IMR-90 (cell line): ENCODE measurements at places on chromosomes 16 and 17. TPM values are rescaled to one million over a fixed set of nuclear protein-coding genes. Genes with fewer than 3 reads are reported as not detected.

TRPV3 gene
- polyA plus RNA-seq: 0.10 and 0.26 TPM in 2 replicates

CCR7 gene
- 0.14 and 0.22 TPM in 2 replicates for polyA plus RNA-seq

C16orf74 gene
- polyA plus RNA-seq: 12.2 and 18.5 TPM in 2 replicates

CD300LG gene
- not detected in 2 replicates for polyA plus RNA-seq

KCNJ18 gene
- not detected in 2 replicates for polyA plus RNA-seq

CNTNAP1 gene
- 72.2 and 77.0 TPM in 2 replicates for polyA plus RNA-seq

DNA sequence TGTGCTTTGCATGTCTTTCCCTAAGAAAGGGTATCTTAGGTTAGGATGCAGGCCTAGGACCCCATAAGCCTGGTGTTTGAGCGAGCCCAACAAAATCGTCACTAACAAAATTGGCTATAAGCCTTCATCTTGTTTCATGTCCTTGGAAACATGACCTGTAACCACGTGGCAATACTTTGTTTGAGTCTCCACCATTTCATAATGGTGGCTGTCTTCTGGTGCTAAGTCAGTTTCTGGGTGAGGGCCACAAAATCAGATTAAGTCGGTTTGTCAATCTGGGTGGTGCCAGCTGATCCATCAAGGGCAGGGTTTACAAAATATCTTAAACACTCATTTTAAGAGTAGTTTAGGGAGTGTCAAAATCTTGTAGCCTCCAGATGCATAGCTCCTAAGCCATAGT lies 33.0 kb downstream of the C16orf54 start:
- no peak overlapping the region for H3K27ac ChIP-seq
- peaks cover 3% of the 10 kb centered on the region; the same call in 1 of the 2 replicates for H3K4me1 ChIP-seq
- no peak for DNase-seq

GRCh38 chr17:55427587-55427882 lies 5.9 kb upstream of the MMD start:
- DNase-seq: no peak
- H3K4me3 ChIP-seq: no peak overlapping the region

- no peaks in the 10 kb centered on the region for H3K36me3 ChIP-seq
- H3K4me3 ChIP-seq: no peak overlapping the region
- H3K27ac ChIP-seq: no peak overlapping the region
- peaks cover 3% of the 10 kb centered on the region for H3K4me1 ChIP-seq
Observed at GRCh38 chr16:80936410-80936809, 70.3 kb downstream of the CMC2 start.

- no peak overlapping the region for H3K4me3 ChIP-seq
- peak overlapping the region; percentile 58; the same call in 1 of the 2 replicates for H3K27ac ChIP-seq
- peaks cover 3% of the 10 kb centered on the region; the same call in 1 of the 2 replicates for H3K27me3 ChIP-seq
- peaks cover 8% of the 10 kb centered on the region for H3K4me1 ChIP-seq
Observed at GRCh38 chr17:78598013-78598471, 20.8 kb upstream of the DNAH17 start.

GRCh38 chr17:29674281-29674680 lies 51.6 kb upstream of the CORO6 start:
- no peaks in the 10 kb centered on the region for H3K27me3 ChIP-seq
- peaks cover 8% of the 10 kb centered on the region for H3K36me3 ChIP-seq
- no peak overlapping the region for H3K27ac ChIP-seq
- peaks cover 2% of the 10 kb centered on the region; the same call in 1 of the 2 replicates for H3K4me1 ChIP-seq
- DNase-seq: no peak

DNA sequence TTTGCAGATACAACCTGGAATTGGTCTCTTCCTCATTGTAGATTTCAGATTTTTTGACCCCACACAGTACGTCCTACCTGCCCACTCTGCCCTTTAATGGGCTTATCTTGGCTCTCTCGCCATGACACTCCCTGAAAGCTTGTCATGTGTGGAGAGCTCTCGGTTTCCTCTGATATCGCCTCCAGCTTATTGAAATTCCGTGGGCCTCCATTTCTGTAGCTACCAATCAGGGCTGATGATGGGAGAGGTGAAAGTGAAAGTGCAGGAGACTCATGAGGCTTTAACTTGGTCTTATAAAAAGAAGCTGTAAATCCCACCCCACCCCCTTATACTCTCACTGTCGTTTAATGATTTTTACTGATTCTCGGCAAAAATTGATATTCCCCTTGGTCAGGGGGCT lies 17.7 kb downstream of the HOXB1 start:
- peaks cover 37% of the 10 kb centered on the region for H3K27me3 ChIP-seq
- H3K4me1 ChIP-seq: 0 out of 2 replicates have a peak, but pooled peaks cover 2% of the 10 kb centered on the region
- no peak for DNase-seq
- H3K36me3 ChIP-seq: no peaks in the 10 kb centered on the region

- no peak overlapping the region for H3K4me3 ChIP-seq
- DNase-seq: peak; percentile 2
- peaks cover 3% of the 10 kb centered on the region for H3K4me1 ChIP-seq
- no peak overlapping the region for H3K27ac ChIP-seq
Observed at GRCh38 chr17:56320443-56320842, 167.2 kb downstream of the ANKFN1 start.

DNA sequence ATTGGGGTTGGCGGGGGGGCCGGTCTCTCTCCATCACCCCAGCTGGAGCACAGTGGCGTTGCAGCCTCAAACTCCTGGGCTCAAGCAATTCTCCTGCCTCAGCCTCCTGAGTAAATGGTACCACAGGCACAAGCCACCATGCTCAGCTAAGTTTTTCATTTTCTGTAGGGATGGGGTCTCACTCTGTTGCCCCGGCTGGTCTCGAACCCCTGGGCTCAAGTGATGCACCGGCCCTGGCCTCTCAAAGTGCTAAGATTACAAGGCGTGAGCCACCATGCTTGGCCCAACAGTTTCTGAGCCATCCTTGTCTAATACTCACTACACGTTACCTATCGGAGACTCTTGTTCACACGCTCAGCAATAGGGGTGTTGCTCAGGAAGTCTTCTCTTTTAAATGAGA lies 11.6 kb downstream of the WDR59 start:
- no peaks in the 10 kb centered on the region for H3K27me3 ChIP-seq
- no peak overlapping the region for H3K4me3 ChIP-seq
- H3K36me3 ChIP-seq: peaks cover 8% of the 10 kb centered on the region; the same call in 1 of the 2 replicates
- H3K27ac ChIP-seq: no peak overlapping the region

DNA sequence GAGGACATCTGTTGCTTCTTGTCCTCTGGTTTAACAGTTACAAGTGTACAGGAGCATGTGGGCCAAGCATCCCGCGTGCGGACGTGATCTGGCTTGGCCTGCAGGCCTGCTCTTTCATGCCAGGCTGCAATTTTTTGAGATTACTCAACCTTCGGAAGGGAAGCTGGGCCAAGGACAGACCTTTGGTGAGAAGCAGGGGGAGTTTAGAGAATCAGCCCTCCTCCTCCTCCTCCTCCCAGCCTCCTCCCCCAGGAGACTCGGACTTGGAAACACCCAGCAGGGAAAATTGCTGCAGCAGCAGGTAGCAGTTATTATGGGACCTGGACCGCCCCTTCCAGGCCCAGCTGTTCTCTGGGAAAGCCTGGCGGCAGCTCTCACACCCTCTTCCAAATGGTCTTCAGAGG lies 5.1 kb upstream of the KLHL36 start:
- H3K4me1 ChIP-seq: peaks cover 32% of the 10 kb centered on the region
- peak overlapping the region; percentile 87 for H3K27ac ChIP-seq
- H3K27me3 ChIP-seq: no peaks in the 10 kb centered on the region
- H3K36me3 ChIP-seq: no peaks in the 10 kb centered on the region
- no peak overlapping the region for H3K4me3 ChIP-seq

GRCh38 chr17:59695945-59696681 lies 11.1 kb downstream of the PTRH2 start:
- no peaks in the 10 kb centered on the region for H3K4me1 ChIP-seq
- H3K4me3 ChIP-seq: no peak overlapping the region
- DNase-seq: no peak
- peaks cover 53% of the 10 kb centered on the region for H3K36me3 ChIP-seq
- H3K27me3 ChIP-seq: no peaks in the 10 kb centered on the region
- H3K27ac ChIP-seq: no peak overlapping the region

DNA sequence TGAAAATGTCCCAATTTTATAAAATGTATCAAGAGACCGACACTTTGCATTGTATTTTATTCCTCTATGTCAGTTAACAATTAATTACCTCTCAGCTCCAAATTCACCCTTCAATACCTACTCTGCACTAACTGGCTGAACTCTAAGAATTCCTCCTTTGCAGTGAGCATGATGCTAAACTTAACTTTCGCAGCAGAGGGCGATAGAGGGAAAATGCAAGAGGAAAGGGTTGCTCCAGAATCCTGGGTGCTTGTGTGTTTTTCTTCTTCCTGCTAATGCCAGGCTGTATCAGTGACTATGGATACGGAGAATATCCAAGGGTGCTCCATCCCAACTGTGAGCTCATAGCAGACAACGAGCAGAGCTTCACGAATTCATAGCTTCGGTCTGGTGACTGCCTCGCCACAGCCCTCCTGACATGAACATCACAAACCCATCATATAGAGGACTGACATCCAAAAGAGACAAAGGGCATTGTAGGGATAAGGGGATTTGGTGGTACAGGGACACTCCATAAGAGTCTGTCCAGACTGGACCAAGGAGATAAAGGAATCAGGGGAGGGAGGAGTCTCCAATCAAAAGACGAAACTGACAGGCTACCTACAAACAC lies 172.9 kb downstream of the STX8 start:
- H3K36me3 ChIP-seq: no peaks in the 10 kb centered on the region
- no peaks in the 10 kb centered on the region; the same call in 1 of the 2 replicates for H3K4me1 ChIP-seq
- no peaks in the 10 kb centered on the region for H3K27me3 ChIP-seq
- peak; percentile 23 for DNase-seq
- H3K4me3 ChIP-seq: no peak overlapping the region
- no peak overlapping the region for H3K27ac ChIP-seq

DNA sequence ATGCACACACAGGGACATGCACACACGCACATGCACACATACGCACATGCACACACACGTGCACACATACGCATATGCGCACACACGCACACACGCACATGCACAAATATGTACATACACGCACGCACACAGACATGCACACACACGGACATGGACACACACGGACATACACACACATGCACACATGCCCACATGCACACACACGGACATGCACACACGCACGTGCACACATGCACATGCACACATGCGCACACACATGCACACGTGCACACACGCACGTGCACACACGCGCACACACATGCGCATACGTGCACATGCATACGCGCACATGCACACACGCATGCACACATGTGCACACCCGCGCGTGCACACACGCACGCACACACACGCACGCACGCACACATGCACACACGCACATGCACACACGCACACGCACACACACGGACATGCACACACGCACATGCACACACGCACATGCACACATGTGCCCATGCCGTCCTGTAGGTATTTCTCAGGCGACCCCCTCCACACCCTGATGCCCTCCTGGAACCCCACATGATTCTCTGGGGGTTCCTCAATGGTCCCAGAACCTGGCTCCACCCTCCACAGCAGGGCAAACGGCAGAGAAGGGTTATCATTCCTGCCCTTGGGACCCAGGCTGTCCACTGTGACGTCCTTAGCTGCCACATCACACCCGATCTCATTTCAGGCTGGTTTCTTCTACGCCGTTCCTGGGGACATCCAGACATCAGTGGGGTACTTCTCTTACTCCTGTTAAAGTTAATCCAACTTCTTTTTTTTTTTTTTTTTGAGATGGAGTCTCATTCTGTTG lies 9.6 kb upstream of the RBFOX3 start:
- H3K4me3 ChIP-seq: no peak overlapping the region
- no peaks in the 10 kb centered on the region for H3K36me3 ChIP-seq
- no peak overlapping the region for H3K27ac ChIP-seq
- H3K27me3 ChIP-seq: peaks cover 24% of the 10 kb centered on the region

GRCh38 chr16:87809150-87809902 lies 43.5 kb upstream of the KLHDC4 start:
- no peak overlapping the region for H3K4me3 ChIP-seq
- DNase-seq: peak; percentile 53
- H3K27me3 ChIP-seq: peaks cover 12% of the 10 kb centered on the region
- H3K4me1 ChIP-seq: peaks cover 15% of the 10 kb centered on the region
- H3K36me3 ChIP-seq: no peaks in the 10 kb centered on the region

DNA sequence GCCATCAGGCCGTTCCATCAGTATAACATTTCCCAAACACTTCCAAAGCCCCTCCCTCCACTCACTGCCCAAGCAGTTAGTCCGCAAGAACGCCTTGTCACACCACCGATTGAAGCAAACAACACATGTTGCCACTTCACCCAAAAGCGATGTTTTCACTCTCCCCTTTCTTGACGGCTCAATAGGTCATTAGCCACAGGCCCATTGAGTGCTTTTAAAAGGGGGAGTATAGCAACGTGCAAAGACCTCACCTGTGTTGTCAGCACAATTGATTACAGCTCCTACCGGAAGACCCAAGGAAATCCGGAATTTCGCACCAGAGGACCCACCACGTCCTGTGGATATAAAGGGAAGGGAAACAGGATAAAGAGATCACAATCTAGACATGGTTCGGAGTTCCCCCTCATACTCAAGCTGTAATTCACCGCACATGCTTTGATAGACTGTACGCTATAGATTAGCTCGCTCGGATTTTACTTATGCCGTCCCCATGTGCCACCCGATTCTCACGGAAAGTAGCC lies 690 bp downstream of the RPL23 start:
- H3K27me3 ChIP-seq: no peaks in the 10 kb centered on the region
- peaks cover 38% of the 10 kb centered on the region for H3K36me3 ChIP-seq
- peak overlapping the region; percentile 76 for H3K4me3 ChIP-seq

GRCh38 chr16:66007717-66008116 lies 358.8 kb upstream of the CDH5 start:
- no peaks in the 10 kb centered on the region for H3K36me3 ChIP-seq
- no peak overlapping the region for H3K4me3 ChIP-seq
- peaks cover 19% of the 10 kb centered on the region for H3K4me1 ChIP-seq
- peak; percentile 93 for DNase-seq

- H3K27me3 ChIP-seq: no peaks in the 10 kb centered on the region
- no peak overlapping the region for H3K27ac ChIP-seq
- no peaks in the 10 kb centered on the region for H3K36me3 ChIP-seq
- DNase-seq: no peak
- H3K4me3 ChIP-seq: no peak overlapping the region
Observed at GRCh38 chr16:85419503-85420408, 193.4 kb upstream of the GSE1 start.

DNA sequence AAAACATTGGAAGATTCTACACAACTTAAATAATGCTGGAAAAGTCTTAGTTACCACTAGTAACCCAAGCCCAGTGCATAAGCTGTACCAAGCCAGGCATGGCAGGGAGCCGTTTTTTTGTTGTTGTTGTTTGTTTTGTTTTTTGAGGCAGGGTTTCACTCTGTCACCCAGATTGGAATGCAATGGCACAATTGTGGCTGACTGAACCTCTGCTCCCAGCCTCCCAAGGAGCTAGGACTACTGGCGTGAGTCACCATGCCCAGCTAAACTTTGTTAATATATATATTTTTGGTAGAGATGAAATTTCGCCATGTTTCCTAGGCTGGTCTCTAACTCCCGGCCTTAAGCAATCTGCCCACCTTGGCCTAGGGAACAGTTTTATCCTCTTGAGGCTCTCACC lies 564 bp upstream of the TMIGD1 start:
- H3K4me1 ChIP-seq: no peaks in the 10 kb centered on the region
- H3K4me3 ChIP-seq: no peak overlapping the region
- H3K36me3 ChIP-seq: no peaks in the 10 kb centered on the region
